NCI-H510A treated with DMSO at 0.1 percent for 48 hours (cell line): ENCODE measurements at places on chromosomes 6 and 20.
A peak's percentile ranks its signal among the peaks of the same experiment; 100 is the strongest.

GRCh38 chr6:167684276-167685104 is 142.2 kb upstream of the AFDN start:
- peak; percentile 50 for DNase-seq

DNA sequence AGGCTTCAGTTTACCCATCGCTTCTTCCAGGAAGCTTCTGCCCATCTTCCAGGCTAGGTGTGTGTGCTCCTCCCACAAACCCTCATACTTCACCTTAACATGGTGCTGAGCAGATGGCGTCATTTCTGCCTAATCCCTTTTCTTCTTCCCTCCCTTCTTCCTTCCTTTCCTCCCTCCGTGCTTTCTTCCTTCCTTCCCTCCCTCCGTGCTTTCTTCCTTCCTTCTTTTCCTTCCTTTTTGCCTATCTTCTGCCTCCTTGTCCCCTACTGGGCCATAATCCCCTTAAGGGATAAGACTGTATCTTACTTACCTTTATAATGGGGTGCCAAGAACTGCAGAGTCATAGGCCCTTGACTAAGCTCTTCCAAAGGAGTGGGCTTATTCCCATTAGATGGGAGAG is 27.5 kb upstream of the PMEPA1 start:
- DNase-seq: no peak

DNA sequence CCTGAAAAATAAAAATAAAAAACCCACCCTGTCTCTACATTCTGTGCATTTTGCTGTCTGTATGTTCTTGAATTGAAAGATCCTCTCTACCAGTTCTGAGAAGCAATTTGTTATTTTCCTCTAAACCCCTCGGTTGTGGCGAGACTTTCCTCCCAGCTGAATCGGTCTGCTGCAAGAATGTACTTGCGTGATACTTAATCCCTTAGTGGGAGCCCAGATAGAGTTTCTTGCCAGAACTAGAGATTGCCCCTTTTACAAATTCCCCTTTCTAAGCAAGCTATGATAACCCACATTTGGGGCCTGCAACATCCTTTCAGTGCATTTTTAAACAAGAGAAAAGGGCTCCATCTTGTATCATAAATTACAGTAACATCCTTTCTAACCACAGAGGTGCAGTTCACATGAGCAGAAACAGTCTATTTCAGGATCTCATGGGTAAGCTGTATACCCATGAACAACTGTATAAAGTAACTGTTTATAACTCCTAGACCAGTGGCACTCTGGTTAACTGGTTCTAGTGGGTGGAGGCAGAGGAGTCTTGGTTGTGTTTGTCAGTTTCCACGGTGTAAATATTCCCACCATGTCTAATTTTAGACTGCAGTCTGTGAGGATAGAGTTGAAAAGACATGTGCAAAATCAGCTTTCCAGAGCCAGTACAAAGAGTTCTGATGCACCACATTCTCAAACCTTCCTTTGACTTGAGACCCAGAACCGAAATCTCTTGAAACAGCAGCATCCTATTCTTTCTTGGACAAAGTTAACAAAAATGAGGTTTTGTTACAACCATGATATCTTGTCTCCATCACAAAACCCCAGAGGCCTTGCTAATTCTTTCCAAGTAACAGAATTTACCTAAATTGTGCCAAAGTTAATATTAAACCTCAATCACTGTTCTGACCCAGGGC is 113.1 kb upstream of the ZNF217 start:
- DNase-seq: no peak

- peak; percentile 66 for DNase-seq
Measured at GRCh38 chr6:15090145-15090579, 155.7 kb upstream of the JARID2 start.

DNA sequence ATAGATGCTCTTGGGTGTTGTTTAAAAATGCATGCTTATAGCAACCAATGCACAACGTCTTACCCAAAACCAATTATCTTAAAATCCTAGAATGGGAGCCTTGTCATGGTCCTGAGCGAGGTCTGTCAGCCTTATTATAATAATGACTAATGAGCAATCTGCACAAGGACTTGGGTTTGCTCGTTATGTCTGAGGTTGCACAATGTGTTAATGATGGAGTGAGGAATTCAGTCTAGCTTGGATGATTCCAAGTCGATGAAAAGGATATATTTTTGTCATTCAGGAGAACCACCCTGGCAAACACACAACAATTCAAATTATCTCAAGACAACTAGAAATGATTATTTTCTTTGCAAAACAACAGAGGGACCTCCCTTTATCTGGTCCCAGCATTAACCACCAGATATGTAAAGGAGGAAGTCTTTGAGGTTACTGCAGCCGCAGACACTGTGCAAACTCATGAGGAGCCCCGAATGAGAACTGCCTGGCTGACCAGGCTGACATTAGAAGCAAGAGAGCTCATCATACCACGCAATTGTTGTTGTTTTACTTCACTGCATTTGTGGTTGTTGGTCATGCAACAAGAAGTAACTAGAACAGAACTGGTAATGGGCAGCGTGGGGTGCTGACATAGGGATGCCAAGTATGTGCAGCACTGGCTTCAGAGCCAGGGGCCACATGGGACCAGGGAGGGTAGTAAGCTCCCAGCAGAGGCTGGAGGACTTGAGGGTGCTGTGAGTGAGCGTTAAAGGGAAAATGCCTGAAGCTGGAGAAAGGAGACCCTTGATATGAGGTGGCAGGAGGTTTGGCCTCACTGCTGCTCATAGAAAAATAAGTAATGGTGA is 488.3 kb downstream of the CDH26 start:
- DNase-seq: no peak

DNA sequence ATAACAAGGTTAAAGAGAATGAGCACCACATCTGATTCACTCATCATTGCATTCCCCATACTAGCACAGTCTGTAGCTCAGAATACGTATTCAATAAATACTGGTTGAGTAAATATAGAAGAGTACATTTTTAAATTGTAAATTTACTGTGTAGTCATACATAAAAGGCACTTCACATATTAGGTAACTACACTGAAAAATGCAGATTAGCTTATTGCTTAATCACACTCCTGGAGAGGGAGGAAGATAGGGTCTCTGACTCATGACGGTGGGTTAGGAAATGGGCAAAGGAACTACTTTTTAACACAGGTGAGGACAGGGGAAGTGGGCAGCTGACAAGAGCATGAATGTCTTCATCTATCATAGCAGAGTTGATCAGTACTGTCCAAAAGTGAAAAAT is 133.2 kb downstream of the TBC1D32 start:
- no peak for DNase-seq

- DNase-seq: peak; percentile 35
Measured at GRCh38 chr6:149862922-149863697, 1.0 kb downstream of the LRP11 start.

- DNase-seq: no peak
Measured at GRCh38 chr20:59701236-59701635, 96.9 kb downstream of the PHACTR3 start.

DNA sequence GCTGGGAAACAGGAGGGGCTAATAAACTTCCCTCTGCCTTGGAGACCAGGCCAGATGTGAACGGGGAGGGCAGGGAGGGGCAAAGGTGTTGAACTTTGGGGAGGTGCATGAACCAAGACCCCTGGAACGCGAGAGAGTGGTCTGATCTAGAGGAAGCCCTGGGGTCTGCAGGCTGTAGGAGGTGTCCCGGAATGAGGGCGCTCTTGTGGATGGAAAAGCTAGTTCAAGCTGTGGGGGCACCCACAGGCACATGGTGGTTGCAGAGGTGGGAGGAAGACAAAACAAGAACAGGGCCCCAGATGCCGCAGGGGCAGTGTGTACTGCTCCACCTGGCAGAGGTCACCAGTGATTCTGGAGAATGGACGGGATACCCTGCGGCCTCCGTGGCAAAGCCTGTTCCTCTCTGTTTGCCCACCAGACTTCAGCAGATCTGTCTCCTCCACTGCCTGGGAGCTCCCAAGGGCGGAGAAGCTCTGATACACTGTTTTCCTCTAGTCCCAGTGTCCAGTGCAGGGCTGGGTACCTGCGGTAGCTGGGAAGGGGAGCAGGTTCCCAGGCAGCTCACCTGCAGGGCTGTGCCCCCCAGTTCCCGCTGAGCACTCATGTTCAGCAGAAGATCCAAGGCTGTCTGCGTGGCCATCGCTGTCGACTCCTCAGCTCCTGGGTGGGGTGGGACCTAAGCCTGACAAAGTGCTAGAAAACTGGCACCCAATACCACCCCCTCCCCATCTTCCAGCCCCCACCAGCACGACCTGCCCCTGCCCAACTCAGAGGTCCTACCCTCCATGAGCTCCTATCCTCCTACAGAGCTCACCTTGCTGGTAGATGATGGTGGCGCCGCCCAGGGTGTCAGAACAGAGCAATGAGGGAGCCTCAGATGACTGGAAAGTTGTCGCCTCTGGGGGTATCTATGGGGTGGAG is 14.7 kb downstream of the ZNF335 start:
- no peak for DNase-seq

- DNase-seq: no peak
Measured at GRCh38 chr20:44010162-44010704, 95.6 kb downstream of the TOX2 start.

DNA sequence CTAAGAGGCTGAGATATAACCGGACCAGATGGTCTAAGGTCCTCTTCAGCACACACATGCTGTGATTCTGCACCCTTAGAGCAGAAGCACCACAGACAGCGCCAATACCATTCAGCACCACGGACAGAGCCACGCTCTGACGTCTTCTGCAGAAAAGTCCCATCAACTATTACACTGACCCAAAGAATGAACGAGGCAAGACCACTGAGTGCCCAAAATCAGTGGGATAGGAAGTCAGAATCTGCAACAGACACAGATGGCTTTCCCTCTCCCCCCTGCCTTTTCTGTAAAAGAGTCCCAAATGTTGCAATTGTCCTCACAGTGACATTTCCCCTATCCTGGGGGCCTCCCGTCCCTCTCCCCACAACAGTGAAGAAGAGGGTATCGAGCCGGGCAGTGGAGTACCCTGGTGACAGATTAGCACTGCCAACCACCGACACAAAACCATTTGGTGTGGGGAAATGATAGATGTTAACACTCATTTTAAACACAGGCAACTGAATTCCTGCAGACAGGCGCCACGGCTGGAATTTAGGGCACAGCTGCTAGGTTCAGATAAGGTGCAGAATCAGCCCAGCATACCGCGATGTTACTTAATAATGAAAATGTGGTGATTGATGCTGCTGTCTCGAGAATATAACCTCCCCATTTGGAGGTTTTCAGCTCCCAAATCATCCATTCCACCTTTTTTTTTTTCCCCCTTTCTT is 66.6 kb upstream of the CTNNBL1 start:
- no peak for DNase-seq

GRCh38 chr20:45064812-45065211 is 36.1 kb downstream of the KCNS1 start:
- no peak for DNase-seq

GRCh38 chr6:63676412-63677114 is 41.0 kb downstream of the PHF3 start:
- DNase-seq: no peak

DNA sequence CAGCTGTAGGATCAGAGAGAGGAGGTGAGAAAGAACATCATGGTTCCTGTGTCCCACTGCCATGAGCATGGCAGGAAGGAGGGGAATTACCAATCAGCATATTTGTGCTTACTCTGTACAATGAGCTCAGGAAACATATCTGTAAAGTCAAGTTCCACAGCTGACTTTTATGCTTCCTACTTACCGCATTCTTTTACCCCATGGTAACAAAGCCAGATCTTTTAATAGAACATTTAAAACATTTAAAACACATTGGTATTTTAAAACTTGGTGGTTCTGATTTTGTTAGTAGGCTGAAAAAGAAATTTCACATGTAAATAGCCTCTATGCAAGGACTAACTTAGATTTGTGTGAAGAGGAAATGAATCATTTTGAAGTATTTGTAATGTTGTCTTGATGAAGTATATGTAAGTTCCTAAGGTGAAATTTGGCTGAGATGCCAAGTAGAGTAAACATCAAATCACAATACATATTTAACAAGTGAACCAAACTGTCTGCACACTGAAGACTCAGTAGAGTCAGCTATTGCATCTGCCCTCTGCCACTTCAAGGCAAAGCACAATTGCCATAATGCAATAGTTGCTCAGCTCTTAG is 114.7 kb downstream of the GJA10 start:
- DNase-seq: no peak

GRCh38 chr6:45569210-45569945 is 191.6 kb upstream of the SUPT3H start:
- peak; percentile 8 for DNase-seq

DNA sequence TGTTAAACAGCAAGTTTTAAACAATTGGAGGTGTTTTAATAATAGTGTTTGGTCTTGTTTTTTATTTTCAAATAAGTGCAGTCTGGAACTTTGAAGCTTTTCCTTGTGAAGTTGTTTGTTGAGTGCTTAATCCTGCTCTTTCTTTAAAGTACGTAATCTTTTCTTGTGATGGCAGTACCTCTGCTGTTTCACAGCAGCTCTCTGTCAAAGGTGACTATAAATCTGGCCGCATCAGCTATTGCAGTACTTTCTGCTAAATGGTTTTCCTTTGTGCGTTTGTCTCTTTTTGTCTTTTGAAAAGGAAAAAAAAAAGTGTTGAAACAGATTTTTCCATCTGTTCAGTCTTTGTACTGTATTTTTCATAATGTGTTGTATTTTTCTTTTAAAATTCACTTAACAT is 12.7 kb downstream of the STXBP5 start:
- DNase-seq: no peak

- DNase-seq: no peak
Measured at GRCh38 chr6:31615748-31616147, 714 bp downstream of the AIF1 start.
